ENCODE measurements at places on chromosomes 7 and 10.
A peak's percentile ranks its signal among the peaks of the same experiment; 100 is the strongest.

DNA sequence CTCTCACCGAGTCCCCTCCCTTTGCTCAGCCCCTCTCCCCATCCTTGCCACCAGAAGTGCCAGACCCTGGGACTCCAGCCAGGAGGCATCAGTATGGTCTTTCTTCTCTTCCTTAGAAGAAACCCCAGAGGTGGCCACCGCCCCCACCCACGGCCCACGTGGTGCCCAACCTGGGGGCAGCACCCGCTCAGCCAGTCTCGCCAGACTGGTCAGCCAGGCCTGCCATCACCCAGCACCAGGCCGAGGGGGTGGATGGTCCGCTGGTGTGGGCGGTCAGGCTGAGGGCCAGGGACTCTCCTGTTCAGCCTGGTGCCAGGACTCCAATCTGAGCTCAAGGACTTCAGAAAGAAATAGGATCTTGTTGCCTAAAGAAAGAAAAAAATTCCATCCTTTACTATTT is 5.8 kb upstream of the CLDN4 start:
- DNase-seq: no peak

DNA sequence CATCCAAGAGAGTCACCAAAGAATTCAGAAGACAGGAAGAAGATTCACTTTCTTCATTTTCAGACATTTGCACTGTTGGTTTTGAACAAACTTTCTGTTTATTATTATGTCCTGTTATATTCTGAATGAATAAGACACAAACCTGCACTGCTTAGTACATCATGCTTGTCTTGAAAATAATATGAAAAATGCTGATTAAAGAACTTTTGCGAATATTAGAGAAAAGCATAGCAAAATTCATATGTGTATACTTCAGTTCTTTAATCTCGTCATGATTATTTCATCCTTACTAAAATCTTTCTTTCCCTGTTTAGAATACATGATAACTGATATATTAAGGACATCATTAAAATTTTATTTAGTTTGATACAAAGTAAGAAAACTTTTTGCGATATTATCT is 504.1 kb downstream of the POM121L12 start:
- no peak for DNase-seq

DNA sequence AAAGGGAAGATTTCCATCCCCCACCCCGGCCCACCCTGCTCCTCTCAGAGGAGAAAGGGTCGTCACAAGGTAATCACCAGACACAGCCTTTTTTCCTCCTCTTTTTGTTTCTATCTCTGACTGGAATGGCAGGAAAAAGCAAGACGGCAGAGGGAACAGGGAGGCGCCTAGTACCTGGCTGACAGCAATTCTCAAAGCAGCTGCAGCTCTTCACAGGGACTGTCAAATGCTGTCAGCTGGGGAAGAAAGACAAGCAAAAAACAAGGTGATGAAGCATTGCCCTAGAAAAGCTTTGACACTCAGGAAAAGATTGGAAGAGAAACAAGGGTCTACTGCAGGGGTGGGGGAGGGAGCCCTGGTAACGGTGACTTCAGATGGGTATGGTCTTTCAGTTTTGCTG is 52.7 kb downstream of the GNA12 start:
- DNase-seq: no peak

DNA sequence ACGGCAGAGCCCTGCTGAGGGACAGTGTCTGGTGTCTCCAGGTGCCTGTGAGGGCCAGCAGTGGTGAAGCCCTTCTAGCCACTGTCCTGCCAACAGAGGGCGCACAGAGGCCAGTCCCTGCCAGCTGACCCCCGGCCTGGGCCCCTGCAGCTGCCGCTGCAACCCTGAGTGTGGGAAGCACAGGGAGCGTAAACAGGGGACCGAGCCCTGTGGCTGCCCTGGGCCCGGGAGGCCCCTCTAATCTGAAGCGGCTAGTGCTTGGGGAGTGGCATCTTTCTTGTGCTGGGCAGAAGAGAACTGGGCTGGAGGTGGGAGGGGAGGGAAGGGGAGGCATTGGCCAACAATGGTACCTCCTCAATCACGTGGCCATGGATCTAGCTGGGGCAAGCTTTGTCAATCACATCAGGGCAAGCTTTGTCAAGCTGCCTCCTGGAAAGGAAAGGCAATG is 34.6 kb downstream of the TRIM8 start:
- DNase-seq: no peak

GRCh38 chr10:15660990-15661389 is 58.7 kb downstream of the ITGA8 start:
- DNase-seq: no peak

GRCh38 chr10:100232101-100232500 is 2.7 kb upstream of the CHUK start:
- DNase-seq: no peak

GRCh38 chr7:80053124-80053523 is 81.5 kb upstream of the GNAI1 start:
- no peak for DNase-seq

DNA sequence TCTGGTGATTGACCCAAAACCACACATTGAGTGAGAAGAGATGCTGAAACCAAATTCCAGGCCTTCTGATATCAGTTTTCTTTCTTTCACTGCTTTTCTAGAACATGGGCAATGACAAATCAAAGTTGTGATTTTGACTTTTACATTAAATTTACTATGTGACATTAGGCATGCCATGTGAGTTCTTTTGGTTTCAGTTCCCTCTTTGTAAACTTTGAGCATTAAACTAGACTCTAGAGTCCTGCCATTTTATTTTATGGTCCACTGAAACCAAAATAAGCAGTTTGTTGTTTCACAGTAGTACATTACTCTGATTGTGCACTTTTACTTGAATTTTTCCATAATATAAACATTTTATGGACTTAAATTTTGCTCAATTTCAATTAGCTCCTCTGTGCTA is 381.1 kb upstream of the SEMA3D start:
- no peak for DNase-seq

DNA sequence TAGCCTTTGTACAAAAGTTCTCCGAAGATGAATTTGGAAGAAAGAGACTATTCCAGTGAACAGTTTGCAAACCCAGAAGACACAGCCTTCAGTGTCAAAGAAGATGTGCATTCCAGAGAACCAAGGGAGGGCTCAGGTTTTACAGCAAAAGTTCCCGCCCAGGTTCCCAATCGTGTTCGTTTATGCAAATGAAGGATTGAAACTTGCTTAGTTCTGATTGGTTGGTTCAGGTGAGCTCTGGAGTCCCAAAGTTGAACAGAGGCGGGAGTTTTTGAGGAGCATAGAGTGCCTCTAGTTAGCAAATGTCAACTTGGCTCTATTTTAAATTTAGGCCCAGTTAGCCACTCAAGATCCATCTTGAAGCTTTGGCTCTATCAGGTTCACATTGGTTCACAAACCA is 51.3 kb downstream of the TMEM270 start:
- no peak for DNase-seq

DNA sequence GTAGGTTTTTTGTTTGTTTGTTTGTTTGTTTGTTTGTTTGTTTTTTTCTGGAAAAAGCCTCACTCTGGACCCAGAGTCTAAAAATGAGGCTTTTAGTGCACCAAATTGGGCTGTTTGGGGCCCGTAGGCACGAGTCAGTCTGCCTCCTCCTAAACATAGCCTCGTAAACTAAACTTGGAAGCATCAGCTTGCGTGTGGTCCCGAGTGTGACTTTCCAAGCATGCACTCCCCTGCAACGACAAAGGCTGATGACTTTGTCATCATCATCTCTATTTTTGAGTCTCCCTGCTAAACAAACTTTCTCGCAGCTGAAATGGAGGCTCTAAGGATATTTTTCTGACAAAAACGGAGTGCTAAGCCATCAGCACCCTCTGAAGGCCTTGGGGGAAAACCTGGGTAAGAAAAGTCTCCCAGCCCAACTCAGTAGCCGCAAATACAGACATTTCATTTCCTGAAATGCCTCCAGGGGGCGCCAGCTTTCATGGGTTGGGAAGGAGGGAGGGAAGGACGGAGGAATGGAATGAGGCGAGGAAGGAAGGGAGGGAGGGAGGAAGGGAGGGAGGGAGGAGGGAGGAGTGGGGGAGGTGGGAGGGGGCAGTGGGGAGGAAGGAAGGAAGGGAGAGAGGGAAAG is 245.9 kb downstream of the KCNMA1 start:
- DNase-seq: no peak

DNA sequence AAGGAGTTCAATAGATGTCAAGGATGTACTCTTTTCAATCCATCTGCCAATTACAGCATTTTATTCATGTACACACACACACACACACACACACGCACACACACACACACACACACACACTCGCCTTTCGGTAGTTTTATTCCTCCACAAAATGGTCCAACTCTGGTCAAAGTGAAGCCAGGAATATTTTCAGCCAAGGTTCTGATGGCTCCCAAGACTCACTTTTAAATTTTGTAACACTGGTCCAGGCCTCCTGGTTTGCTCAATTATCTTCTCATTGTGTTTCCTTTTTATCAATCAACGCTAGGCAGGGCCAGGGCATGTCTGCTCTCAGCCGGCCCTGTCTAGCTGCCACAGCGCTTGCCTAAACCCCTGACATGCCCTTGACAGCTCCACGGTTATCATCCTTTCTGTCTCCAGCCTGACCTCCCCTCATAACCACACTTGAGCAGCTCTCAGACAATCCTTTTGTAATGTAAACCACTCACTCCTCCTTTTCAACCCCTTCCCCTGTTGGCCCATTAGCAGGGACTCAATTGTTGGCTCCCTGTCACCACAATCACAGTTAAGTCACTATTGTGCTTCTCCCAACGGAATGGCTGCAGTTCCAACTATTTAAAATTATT is 115.1 kb downstream of the ICA1 start:
- DNase-seq: no peak

GRCh38 chr7:68537051-68537773 is 1061.1 kb upstream of the AUTS2 start:
- no peak for DNase-seq

DNA sequence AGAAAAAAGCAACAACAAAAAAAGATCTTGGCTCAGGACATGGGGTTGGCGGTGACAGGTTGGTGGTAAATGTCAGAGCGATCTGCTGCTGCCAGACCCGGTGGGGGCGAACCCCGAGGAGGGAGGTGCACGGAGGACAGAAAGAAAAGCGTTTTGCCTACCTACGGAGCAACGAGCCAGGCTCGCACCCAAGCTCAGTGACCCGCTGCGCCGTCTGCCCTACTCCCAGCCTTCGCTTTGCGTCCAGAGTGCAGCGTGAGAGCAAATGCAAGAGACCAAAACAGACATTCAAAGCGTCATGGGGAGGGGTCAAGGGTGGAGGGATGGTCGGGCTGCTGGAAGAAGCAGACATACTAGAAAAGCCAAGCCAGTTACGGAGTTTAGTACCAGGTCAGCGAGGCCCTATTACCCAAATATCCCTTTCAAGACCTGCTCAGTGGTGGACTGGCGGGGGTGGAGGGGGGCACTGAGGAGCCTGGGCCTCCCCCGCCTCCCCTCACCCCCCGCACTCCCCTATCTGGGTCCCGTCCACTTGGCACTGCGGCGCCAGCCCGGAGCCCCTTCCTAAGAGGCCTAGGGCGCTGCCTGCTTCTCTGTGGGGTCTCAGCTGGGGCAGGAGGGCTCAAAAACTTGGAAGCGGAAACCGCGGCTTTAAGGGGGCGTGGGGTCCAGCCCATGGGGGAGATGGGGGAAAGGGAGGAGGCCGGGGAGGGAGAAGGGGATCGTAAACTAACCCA is 66.9 kb downstream of the SLC29A4 start:
- DNase-seq: no peak

- DNase-seq: no peak
Observed at GRCh38 chr10:30944005-30944404, 87.7 kb downstream of the ZNF438 start.

GRCh38 chr10:8532647-8533046 is 478.2 kb downstream of the GATA3 start:
- no peak for DNase-seq

DNA sequence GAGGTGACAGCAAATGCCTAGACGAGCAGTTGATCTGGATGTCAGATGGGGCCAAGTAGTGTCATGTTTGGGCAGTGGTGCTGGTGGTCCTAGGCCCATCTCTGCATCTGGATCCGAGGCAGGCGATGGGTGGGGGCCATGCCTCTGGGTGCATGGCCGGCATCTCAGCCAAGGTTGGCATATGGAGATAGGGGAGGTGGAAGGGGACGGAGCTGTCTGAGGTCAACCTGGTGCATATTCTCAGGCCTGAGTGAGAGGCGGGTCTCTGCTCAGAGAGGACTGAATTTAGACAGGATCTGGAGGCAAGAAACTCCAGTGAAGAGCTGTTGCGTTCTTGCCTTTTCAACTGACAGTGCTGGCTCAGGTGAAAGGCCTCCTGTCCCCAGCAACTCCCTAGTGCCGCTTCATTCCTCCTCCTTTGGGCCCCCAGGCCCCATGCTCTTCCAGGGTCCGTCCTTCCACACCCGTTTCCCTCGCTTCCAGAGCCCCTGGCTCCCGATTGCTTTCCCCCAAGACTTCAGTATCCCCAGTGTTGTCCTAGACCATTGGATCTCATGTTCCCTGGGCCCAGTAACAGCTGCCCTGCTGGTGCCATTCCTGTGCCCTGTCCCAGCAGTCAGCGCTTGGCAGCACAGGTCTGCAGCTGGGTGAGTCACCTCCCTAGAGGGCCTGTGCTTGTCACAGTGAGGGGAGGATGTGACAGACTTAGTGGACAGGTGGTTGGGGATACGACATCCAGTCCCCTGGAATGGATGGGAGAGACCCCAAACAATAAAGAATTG is 32.6 kb downstream of the GBX1 start:
- DNase-seq: no peak

GRCh38 chr7:23931633-23932032 is 221.6 kb downstream of the STK31 start:
- peak; percentile 53 for DNase-seq

GRCh38 chr7:5093948-5094347 is 48.3 kb downstream of the RBAK start:
- no peak for DNase-seq

DNA sequence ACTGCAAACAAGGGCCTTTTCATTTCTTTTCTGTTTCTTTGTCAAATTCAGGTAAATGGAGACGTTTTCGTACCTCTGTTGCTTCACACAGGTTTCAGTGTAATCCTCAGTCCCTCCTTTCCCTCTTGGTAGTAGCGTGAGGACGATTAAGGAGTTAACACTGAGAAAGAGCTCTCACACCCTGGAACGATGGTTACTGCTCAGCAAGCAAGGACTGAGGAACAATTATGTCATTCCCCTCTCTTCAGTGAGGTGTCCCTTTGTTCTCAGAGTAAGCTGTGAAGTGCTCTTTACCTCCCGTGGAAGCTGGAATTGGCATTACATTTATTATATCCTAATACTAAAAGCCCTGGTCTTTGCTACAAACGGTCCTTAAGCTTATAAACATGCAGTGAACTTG is 95.9 kb downstream of the FANK1 start:
- no peak for DNase-seq

GRCh38 chr7:22216309-22216708 is 140.6 kb downstream of the RAPGEF5 start:
- DNase-seq: no peak

DNA sequence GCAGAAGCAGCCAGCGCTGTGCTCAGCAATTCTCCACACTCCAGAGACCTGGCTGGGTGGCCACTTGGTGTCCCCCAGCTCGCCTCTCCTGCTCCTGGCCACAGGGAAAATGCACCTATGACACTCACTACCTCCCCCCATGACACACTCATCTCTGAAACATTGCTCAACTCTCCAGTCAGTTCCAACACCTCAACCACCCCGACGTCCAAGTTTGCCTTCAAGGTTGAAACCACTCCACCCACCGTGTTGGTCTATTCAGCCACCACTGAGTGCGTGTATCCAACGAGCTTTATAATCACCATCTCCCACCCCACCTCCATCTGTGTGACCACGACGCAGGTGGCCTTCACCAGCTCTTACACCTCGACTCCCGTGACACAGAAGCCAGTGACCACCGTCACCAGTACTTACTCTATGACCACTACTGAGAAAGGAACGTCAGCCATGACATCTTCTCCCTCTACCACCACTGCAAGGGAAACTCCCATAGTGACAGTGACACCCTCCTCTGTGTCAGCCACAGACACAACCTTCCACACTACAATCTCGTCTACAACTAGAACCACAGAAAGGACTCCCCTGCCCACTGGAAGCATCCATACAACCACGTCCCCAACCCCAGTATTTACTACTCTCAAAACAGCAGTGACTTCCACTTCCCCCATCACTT is 2.7 kb downstream of the MUC3A start:
- DNase-seq: no peak
